Mesothelial cell of epicardium (in vitro differentiated cells): ENCODE measurements at places on chromosomes 7 and 10. TPM values are rescaled to one million over a fixed set of nuclear protein-coding genes. Genes with fewer than 3 reads are reported as not detected.

DNA sequence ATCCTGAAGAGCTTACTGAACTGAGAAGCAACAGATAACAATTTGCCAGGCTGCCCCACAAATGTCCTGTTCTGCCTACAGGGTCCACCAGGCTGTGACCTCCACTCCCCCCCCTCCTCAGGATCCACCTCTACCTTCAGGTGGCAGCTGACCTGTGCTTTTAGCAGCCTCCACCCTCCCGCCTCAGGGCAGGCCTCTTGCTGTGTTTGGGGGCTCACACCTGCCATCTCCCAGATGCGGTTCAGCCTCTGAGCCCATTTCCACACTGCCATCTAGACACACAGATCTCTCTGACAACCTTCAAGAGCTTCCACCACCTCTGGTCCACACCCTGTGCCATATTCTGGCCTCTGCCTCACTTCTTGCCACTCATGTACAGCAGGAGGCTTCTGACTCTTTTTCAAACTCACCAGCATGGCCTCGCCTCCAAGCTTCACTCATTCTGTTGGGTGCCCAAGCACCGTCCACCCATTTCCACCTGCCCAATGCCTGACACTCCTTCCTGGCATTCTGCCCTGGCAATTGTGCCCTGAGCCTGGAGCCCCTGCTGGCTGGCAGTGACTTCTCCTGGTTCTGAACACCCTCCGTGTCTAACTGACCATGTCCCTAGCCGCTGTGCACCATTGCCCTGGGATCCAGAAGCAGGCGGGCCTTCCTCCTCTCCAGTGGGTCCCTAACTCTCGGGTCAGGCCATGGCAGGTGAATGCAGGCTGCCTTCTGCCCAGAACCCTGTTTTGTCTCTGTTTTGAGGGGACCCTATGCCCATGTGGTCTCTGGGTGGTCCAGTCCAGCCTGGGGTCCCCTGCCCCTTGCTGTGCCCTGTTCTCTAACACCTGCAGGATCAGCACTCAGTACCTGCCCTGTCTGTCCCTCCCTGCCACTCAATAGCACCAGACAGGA is 18.5 kb downstream of the TMEM72 start:
- H3K27ac ChIP-seq: no peak overlapping the region
- H3K4me1 ChIP-seq: peaks cover 4% of the 10 kb centered on the region
- no peak for DNase-seq
- H3K36me3 ChIP-seq: no peaks in the 10 kb centered on the region
- H3K27me3 ChIP-seq: peaks cover 8% of the 10 kb centered on the region

Gene GPC2
- 49.8 to 50.6 TPM (median 50.0 TPM) in 3 replicates for total RNA-seq

DNA sequence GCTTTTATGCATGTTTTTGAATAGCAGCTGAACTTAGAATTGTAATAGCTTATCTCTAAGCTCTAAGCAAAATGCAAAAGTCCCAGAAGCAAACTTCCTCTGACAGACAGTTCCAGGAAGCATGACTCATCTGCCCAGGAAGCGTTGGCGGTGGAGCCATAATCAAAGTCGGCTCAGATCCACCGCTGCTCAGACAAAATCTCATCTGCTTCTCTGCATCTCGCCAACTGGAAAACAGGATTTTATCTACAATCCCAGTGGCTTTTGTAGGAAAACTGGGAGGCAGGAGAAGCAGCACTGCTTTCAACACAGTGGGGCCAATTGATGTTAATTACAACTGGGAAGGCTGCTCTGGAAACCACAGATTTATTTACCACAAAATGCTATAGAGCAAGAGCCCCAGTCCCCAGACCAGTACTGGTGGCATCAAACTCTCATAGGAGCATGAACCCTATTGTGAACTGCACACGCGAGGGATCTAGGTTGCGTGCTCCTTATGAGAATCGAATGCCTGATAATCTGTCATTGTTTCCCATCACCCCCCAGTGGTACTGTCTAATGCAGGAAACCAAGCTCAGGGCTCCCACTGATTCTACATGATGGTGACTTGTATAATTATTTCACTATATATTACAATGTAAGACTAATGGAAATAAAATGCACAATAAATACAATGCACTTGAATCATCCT is 99.9 kb downstream of the CUBN start:
- no peak for DNase-seq
- peaks cover 25% of the 10 kb centered on the region for H3K4me1 ChIP-seq
- peak overlapping the region; percentile 80 for H3K27ac ChIP-seq
- H3K4me3 ChIP-seq: no peak overlapping the region
- H3K36me3 ChIP-seq: no peaks in the 10 kb centered on the region
- H3K27me3 ChIP-seq: no peaks in the 10 kb centered on the region

DNA sequence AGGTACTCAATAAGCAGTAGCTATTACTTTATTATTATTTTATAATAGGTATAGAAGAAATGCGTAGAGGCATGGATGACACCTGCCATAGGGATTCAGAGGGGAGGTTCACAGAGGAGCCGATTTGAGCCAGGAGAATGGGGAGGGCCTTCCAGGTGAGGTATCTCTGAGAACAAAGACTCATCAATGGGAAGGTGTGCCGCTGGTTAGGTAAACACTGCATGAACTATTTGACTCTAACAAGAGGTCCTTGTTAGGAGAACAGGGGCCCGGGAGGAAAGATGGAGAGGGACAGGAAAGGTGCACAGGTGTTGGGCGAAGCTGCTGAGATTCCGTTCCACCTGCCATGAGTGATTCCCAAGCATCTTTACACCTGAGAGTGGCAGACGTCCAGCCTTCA is 41.8 kb upstream of the TMEM273 start:
- H3K4me3 ChIP-seq: no peak overlapping the region
- H3K4me1 ChIP-seq: no peaks in the 10 kb centered on the region
- no peak overlapping the region for H3K27ac ChIP-seq
- DNase-seq: no peak

GRCh38 chr10:1020460-1020859 is 5.2 kb downstream of the IDI2 start:
- H3K27me3 ChIP-seq: no peaks in the 10 kb centered on the region
- no peak for DNase-seq
- H3K4me1 ChIP-seq: no peaks in the 10 kb centered on the region
- no peak overlapping the region for H3K4me3 ChIP-seq
- H3K27ac ChIP-seq: no peak overlapping the region

DNA sequence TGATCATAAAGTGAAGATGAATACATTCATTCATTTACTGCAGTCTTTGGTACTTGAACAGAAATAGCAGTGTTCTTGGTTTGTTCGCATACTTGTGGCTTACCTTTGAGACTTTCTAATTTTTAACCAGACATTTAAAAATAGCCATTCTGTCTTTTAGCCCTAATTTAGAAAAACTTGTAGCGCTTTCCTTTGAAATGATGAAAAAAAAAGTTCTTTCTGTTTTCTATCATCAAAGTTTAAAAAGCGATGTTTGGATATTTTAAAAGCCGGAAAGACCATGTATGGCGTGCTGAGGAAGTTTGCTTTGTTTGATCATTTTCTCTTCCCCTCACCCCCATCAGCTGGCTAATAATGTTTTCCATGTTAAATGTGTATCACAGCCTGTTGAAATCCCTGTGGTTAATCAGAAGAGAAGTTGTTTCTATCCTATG is 116.3 kb downstream of the CUX1 start:
- no peak overlapping the region for H3K27ac ChIP-seq
- peaks cover 53% of the 10 kb centered on the region for H3K4me1 ChIP-seq
- H3K27me3 ChIP-seq: peaks cover 19% of the 10 kb centered on the region
- H3K36me3 ChIP-seq: peaks cover 14% of the 10 kb centered on the region
- no peak for DNase-seq

Gene PDE6C
- not detected in 3 replicates for total RNA-seq

- no peak overlapping the region for H3K4me3 ChIP-seq
- no peak overlapping the region for H3K27ac ChIP-seq
- peaks cover 12% of the 10 kb centered on the region for H3K4me1 ChIP-seq
- peaks cover 35% of the 10 kb centered on the region for H3K36me3 ChIP-seq
- no peak for DNase-seq
- no peaks in the 10 kb centered on the region for H3K27me3 ChIP-seq
Observed at GRCh38 chr7:500521-501420, 18.9 kb downstream of the PDGFA start.

- DNase-seq: no peak
Observed at GRCh38 chr7:81264116-81264515, 345.3 kb upstream of the SEMA3C start.

Gene VGF
- total RNA-seq: 0.35 to 0.38 TPM (median 0.36 TPM) in 3 replicates

- no peak overlapping the region for H3K27ac ChIP-seq
- DNase-seq: no peak
- H3K4me1 ChIP-seq: peaks cover 2% of the 10 kb centered on the region
- H3K27me3 ChIP-seq: no peaks in the 10 kb centered on the region
- H3K4me3 ChIP-seq: no peak overlapping the region
- no peaks in the 10 kb centered on the region for H3K36me3 ChIP-seq
Observed at GRCh38 chr7:109376576-109376975, 806.9 kb downstream of the DNAJB9 start.

Gene HOXA9
- total RNA-seq: 10.8 to 14.5 TPM (median 13.2 TPM) in 3 replicates

GRCh38 chr10:109778993-109779392 is 144.3 kb downstream of the XPNPEP1 start:
- no peak overlapping the region for H3K4me3 ChIP-seq
- DNase-seq: no peak
- no peak overlapping the region for H3K27ac ChIP-seq
- H3K4me1 ChIP-seq: no peaks in the 10 kb centered on the region

GRCh38 chr7:17946591-17946990 is 6.3 kb upstream of the SNX13 start:
- H3K4me3 ChIP-seq: no peak overlapping the region
- DNase-seq: no peak
- H3K36me3 ChIP-seq: no peaks in the 10 kb centered on the region
- H3K27me3 ChIP-seq: peaks cover 4% of the 10 kb centered on the region
- H3K27ac ChIP-seq: no peak overlapping the region

DNA sequence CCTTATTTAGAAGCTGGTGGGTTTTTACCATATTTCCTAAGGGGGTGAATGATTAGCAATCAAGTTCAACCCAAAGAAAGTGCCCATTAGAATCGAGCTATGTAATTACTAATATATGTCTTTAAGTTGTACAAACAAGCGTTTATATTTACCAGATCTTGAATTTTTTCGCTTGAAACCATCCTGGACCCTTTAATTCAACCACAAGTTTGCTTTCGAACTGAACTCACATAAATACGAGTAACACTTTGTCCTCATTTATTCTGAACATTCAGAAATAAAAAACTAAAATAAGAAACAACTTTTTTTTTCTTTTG is 1.5 kb downstream of the SRI start:
- H3K27me3 ChIP-seq: no peaks in the 10 kb centered on the region
- H3K36me3 ChIP-seq: peaks cover 5% of the 10 kb centered on the region
- H3K27ac ChIP-seq: no peak overlapping the region
- H3K4me3 ChIP-seq: peak overlapping the region; percentile 94
- peaks cover 19% of the 10 kb centered on the region for H3K4me1 ChIP-seq

DNA sequence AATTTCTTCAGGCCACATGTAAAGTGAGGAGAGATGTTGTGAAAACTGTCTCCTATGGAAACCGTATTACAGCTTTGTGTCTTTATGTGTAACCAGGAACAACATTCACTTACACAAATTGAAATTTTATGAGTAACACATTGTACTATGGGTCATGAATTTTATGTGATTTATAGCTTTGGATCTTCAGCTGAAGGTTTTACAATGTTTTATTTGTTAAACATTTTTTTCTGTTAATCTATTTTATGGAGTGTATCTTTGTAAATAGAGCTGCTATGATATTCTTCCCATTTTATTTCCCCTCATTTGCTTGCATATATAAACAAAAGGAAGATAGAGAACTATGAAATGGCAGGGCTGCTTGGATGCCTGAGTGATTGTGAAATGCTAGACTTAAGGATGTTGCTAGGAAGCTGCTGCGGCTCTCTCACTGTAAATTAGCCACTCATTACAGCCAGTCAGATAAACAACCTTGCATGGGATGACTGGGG is 104.5 kb upstream of the PCLO start:
- no peaks in the 10 kb centered on the region for H3K27me3 ChIP-seq
- no peak overlapping the region for H3K27ac ChIP-seq
- no peak for DNase-seq
- H3K36me3 ChIP-seq: no peaks in the 10 kb centered on the region

Gene EN2
- total RNA-seq: not detected in 3 replicates

- no peaks in the 10 kb centered on the region for H3K36me3 ChIP-seq
- H3K27ac ChIP-seq: no peak overlapping the region
- peaks cover 29% of the 10 kb centered on the region for H3K4me1 ChIP-seq
- H3K27me3 ChIP-seq: no peaks in the 10 kb centered on the region
- no peak for DNase-seq
Observed at GRCh38 chr10:47405857-47406547, 21.9 kb upstream of the ZNF488 start.

- H3K27ac ChIP-seq: no peak overlapping the region
- peaks cover 56% of the 10 kb centered on the region for H3K27me3 ChIP-seq
- no peak overlapping the region for H3K4me3 ChIP-seq
- no peak for DNase-seq
- no peaks in the 10 kb centered on the region for H3K4me1 ChIP-seq
Observed at GRCh38 chr10:49654036-49654693, 25.3 kb upstream of the C10orf53 start.

GRCh38 chr10:26879744-26880143 is 19.0 kb upstream of the ABI1 start:
- H3K27me3 ChIP-seq: peaks cover 32% of the 10 kb centered on the region
- no peaks in the 10 kb centered on the region for H3K4me1 ChIP-seq
- H3K36me3 ChIP-seq: no peaks in the 10 kb centered on the region

GRCh38 chr10:82462910-82463551 is 588.0 kb downstream of the NRG3 start:
- H3K4me1 ChIP-seq: peaks cover 9% of the 10 kb centered on the region
- H3K27me3 ChIP-seq: peaks cover 59% of the 10 kb centered on the region
- H3K4me3 ChIP-seq: no peak overlapping the region

DNA sequence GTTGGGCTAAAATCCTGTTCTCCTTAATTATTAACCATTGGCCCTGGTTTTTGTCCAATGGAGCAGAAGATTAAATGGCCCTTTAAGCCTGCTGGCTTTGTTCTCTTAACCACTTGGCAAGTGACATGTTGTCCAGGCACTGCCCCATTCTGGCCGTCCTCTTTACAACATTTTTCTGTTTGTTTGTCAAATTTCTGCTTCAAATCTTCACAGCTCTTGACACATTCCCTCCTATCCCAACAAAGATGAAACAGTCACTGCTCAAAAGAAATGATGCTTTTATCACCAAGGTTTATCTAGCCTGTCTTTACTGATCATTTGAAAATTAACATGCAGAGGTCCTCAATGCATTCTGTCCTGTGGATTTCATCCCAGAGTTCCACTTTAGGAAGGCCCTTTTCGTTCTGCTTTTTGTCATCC is 700.4 kb downstream of the KCNMA1 start:
- no peak overlapping the region for H3K4me3 ChIP-seq
- H3K27ac ChIP-seq: no peak overlapping the region
- H3K36me3 ChIP-seq: no peaks in the 10 kb centered on the region
- peaks cover 9% of the 10 kb centered on the region for H3K27me3 ChIP-seq
- no peak for DNase-seq

DNA sequence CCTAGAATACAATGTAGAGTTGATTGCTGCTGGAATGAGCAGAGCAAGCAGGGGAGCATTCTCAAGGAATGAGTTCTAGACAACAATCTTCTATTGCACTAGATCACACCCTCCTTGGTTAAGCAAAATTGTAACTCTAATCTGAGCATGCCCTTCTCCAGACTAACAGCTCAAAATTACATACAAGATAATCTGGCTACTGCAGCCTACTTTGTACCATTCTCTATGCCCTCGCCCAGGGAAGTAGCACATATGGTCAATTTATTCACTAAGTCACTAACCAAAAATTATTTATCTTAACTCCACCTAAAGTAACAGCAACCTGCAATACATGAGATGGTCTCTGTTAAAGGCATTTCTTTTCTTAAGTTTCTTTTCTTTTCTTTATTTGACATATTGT is 42.5 kb upstream of the KCTD7 start:
- no peak for DNase-seq
- H3K27me3 ChIP-seq: no peaks in the 10 kb centered on the region
- H3K4me3 ChIP-seq: no peak overlapping the region
- no peak overlapping the region for H3K27ac ChIP-seq
- H3K4me1 ChIP-seq: peaks cover 13% of the 10 kb centered on the region
